Amniotic epithelial cell (primary cell): ENCODE measurements at places on chromosomes 2 and 18.
A peak's percentile ranks its signal among the peaks of the same experiment; 100 is the strongest.

- DNase-seq: no peak
Measured at GRCh38 chr2:212136216-212136795, 402.3 kb downstream of the ERBB4 start.

DNA sequence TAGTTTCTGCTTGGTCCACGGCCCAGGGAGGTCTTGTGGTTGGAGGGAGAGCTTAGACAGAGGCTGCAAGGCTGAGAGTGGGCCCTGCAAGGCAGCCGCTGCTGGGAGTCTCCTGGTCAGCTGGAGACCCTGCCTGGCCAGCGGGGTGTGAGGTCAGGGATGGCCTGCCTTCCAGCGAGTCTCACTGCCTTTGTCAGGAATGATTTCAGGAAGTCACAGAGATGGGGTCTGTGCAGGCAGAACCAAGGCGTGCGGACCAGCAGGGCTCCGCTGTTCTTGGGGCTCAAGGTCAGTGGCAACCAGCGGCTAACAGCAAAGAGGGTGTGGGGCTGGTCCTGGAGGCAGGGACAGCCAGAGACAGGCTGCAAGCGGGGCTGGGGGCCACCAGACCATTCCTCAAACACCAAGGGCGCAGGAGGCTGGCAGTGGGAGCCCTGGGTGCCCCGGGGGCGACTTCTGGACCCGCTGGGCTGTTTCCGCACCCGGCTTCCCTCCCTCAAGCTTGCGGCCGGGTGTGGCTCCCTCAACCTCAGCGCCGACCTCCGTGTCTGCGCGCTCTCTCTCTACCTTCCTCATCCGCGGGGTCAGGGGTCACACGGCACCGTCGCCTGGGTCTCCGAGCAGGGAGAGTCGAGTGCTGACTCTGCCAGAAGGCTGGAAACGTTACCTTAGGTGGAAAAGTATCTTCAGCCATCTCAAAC lies 124.5 kb upstream of the CTDP1 start:
- DNase-seq: no peak

- no peak for DNase-seq
Measured at GRCh38 chr2:220980966-220981675, 591.0 kb downstream of the EPHA4 start.

- no peak for DNase-seq
Measured at GRCh38 chr2:133726973-133727372, 158.7 kb upstream of the NCKAP5 start.

GRCh38 chr2:196750977-196751631 lies 48.4 kb downstream of the GTF3C3 start:
- peak; percentile 76 for DNase-seq

- DNase-seq: no peak
Measured at GRCh38 chr18:74060579-74060978, 87.1 kb downstream of the FBXO15 start.

DNA sequence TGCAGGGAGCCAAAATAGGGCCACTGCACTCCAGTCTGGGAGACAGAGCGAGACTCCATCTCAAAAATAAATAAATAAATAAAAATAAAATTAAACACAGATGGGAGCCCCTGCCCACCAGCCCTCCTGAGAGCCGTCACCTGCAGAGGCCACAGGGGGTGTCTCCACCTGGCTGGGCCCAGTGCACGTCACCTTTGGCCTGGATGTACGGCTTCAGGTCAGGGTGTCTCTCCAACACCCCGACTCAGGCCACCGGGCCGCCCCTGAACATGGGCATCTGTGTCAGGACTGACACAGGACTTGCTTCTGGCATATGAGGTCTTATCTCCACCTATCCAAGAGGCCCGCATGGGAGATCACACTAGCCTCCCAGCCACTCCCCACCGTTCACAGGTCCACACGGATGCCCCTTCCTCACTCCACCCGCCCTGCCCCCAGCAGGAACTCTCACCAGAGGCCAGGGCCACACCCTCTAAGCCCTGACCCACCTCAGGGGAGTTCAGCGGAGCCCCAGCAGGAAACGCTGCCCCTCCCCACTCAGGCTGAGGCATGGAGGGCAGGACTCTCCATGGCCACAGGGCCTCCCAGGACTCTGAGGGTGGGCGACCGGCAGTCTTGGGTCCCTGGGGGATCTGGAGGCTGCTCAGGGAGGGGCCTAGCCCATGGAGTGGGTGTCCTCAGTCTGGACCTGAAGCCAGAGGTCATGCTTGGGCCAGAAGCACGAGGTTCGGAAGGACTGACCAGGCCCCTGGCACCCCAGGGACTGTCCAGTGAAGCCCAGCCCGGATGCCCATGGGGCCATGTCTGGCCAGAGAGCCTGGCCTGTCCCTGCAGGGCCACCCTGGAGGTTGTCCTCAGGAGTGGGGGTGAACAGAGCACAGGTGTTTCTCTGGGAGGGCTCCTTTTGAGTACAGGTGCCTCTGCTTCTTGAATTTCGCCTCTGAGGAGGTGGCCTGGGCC lies 1.6 kb upstream of the CROCC2 start:
- DNase-seq: no peak

DNA sequence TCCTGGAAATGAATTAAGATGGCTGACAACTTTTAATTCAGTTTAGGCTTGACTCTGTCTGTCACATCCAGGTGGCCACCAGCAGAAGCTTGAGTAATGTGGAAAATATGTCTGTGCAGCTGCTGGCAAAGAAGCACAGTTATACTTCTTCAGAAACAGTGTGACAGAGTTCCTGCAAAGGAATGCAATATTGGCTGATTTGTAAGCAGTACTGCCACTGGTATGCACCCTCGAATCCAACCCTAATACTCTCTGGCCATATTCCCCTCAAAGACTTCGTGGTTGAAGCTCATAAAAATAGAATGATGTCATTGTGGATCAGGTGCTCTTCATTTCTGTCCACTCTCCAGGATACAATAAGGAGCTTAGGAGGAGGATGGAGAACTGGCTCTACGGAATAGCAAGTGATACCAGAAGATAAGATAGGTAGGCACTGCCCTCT lies 86.2 kb downstream of the METTL8 start:
- DNase-seq: peak; percentile 61

DNA sequence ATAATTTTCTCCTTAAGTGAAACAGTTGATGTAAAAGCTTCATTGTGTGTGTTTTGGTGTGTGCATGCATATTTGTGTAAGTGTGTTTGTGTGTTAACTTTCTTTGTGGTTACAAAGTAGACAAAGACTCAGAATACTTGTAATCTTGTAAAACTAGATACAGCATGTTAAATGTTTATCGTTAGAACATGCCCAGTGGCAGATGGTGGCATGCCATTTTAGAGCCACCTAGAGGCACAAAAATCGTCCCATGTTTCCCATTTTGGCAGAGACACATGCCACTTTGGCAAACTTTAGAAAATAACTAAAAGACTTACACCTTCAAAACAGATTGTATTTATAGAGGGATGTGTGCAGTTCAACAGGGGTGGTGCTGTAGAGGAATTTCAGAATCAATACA lies 224.1 kb downstream of the LRP1B start:
- no peak for DNase-seq

- DNase-seq: no peak
Measured at GRCh38 chr2:237440819-237441281, 26.9 kb upstream of the COL6A3 start.

GRCh38 chr2:58019229-58019628 lies 27.4 kb upstream of the VRK2 start:
- DNase-seq: no peak

DNA sequence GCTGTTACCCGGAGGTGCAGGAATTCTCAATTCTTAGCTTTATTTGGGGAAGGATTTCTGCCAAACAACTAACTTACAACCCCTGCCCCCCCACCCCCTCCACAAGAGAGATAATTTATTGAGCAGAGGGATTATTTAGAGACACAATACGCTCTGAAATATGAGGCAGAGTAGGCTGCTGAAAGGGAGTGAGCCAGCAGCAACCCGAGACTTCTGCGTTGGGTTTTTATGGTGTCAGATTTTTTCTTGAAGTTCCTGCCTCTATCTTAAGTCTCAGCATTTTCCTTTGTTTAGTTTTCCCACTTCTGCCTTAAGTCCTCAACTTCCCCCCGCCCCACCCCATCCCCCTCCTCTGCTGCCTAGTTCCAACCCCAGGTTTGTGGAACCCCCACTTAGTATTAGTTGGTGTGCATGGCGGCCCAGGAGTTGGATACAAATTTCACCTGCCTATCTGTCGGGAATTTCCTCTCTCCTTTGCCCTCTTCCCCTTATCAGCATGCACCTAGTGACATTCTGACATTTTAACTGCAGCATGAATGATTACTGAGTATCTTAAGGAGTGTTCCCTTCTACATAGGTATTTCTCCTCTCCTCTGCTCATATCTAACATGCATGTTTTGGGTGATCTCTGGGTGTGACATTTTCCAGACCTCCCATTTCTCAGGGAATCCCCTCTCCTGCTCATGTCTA lies 1635.9 kb upstream of the LRRTM1 start:
- DNase-seq: no peak

DNA sequence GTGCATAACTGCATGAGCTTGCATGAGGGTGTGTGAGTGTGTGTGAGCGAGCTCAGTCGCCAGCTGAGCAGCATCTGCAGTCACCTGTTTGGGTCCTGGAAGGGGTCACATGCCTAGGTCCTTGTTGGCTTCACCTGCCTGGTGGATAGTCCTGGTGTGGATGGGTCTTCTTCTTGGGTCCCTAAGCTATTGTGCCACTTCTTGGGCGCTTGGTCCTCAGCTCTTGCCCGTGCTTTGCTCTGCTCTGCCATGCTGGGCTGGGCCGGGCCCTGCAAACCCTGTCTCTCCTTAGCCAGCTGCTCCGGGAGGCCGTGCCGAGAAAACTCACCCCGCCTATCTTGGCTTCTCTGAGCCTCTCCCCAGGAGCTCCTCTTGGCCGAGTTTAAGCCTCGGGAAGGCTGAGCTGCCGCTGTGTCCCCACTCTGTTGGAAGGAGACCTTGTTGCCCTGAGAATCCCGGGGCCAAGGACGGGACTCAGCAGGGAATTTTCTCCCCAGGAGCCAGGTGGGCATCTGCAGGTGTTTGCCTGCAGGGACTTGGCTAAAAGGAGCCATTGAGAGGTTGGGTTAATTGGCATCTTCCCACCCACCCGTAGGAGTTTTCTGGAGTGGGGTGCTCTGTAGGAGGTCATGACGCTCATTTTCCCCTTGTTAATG lies 300.8 kb downstream of the NDUFA10 start:
- DNase-seq: no peak

- DNase-seq: no peak
Measured at GRCh38 chr2:18891600-18892345, 302.4 kb upstream of the NT5C1B start.

- no peak for DNase-seq
Measured at GRCh38 chr18:48752928-48753327, 197.8 kb downstream of the SMAD7 start.

DNA sequence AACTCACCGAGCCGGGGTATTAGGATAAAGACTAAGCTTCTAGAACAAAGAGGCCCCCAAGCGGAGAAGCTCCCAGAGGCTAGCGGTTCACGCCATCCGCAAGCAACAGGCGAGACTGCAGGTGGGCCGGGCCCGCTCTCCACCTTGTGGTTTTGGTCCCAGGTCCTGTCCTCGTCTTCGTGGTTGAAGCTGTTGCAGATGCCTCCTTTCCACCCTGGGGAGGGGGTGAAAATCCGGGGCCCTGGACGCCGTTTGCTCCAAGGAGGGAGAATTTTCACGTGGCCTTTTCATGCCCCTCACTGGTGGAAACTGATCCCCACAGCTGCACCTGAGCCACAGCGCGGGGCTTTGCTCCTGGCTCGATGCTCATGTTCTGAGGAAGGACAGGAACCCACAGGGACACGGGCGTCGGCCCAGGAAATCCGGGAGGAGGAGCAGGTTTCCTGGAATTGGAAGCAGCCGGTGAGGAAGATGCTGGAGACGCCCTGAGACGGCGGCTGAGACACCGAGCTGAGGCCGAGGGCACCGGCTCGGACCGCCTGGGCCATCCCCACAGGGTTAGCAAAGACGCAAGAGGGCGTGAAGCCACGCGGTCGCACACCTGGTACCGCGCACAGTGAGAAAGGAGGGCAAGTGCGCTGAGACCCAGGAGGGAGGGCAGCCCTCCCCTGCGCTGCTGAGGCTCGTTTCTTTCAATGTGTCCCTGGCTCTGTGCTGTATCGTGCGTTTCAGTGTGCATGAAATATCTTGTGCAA lies 54.7 kb upstream of the SALL3 start:
- no peak for DNase-seq

DNA sequence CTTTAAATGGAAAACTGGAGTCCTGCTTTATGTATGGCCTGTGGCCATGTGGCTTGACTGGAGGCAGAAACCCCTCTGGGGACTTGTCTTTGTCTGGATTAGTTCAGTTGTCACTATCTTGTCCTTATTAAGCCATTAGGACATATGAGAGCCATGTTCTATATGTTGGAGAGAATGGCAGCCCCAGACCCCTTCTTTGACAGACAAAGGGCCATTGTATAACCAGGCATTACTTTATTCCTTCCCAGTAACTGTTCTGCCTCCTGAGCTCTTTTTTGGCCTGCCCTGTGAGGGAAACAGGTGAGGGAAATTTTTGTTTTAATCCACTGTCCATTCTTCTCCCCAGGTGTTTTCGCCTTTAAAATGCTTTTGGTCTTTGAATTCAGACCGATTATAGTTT lies 43.3 kb downstream of the FSHR start:
- DNase-seq: no peak

GRCh38 chr2:153812632-153813031 lies 59.1 kb upstream of the GALNT13 start:
- DNase-seq: no peak

- peak; percentile 37 for DNase-seq
Measured at GRCh38 chr2:9473985-9474360, 378 bp upstream of the IAH1 start.

- DNase-seq: no peak
Measured at GRCh38 chr18:27447451-27447881, 262.4 kb upstream of the CHST9 start.

DNA sequence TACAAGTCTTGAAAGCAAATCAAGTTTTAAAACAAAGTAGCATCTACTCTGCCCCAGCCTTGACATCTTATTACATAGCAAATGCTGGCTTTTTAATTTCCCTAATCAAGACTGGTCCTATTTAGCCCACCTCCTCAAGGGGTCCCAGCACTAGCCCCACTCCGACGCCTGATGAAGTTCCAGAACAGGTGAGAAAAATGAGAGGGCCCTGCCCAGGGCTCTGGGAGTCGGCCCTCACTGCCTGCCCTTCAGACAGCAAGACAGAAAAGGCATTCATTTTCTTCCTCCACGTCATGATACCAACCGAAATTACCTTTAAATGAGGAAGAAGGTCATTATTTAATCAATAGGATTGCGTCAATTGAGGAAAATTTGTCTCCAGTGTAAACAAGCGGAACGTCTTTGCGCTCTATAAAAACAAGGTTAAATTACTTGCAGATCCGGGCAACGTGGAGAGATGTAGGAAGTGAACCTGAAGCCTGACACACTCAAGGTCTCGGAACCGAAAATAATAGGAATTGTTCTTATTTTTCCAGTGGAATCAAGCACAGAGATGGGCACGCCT lies 170.6 kb upstream of the PKDCC start:
- no peak for DNase-seq

DNA sequence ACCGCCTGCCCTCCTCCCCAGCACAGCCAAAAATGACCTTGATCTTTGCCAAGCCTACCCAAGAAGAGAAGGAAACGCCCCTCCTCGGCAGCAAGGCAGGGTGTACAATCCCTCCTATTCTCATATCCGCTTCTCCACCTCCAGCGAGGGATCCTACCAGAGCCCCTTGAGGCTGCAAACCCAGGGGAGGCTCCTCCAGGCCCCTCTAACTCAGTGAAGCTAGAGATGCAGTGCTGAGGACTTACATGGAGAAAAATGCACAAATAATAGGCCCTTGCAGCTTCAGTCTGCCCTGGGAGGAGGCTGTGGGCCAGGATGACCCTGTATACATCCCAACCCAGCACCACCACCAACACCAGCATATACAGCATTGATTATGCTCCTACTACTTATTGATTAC lies 46.9 kb upstream of the POMC start:
- no peak for DNase-seq
